ENCODE measurements at places on chromosomes 7 and 10. TPM values are rescaled to one million over a fixed set of nuclear protein-coding genes. Genes with fewer than 3 reads are reported as not detected.

MEIG1 gene
- total RNA-seq: not detected

CFAP43 gene
- 0.06 TPM for total RNA-seq

ZNF479 gene
- not detected for total RNA-seq

CYP2C19 gene
- not detected for total RNA-seq

DGKI gene
- 4.2 TPM for total RNA-seq

SLC26A5 gene
- total RNA-seq: not detected

MSMB gene
- not detected for total RNA-seq

PDGFA gene
- total RNA-seq: 33.7 TPM

OR2A1 gene
- total RNA-seq: not detected

TAS2R41 gene
- total RNA-seq: not detected

TMEM130 gene
- total RNA-seq: 0.06 TPM

- no peak for DNase-seq
These were observed 12.7 kb upstream of the ATP6V0E2 start for GRCh38 chr7:149860821-149861727.

DNA sequence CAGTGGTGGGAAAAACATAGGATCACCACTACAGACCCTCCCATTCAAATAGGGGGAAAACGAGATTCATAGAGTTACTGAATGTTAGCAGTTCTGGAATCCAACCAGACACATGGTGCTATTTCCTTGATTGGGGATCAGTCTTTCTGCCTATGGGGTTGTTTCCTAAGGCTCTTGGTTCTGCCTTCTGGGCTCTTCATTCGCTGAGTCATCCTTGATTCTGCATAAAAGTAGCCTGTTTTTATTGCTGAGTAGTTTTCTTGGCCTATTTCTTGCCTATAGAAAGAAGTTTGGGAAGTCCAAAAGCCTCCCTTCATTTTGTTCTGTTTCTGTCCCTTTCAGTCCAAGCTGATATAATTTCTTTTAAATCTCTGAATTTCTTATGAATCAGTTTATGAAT, 99.3 kb upstream of the OIT3 start:
- DNase-seq: peak; percentile 19

DNA sequence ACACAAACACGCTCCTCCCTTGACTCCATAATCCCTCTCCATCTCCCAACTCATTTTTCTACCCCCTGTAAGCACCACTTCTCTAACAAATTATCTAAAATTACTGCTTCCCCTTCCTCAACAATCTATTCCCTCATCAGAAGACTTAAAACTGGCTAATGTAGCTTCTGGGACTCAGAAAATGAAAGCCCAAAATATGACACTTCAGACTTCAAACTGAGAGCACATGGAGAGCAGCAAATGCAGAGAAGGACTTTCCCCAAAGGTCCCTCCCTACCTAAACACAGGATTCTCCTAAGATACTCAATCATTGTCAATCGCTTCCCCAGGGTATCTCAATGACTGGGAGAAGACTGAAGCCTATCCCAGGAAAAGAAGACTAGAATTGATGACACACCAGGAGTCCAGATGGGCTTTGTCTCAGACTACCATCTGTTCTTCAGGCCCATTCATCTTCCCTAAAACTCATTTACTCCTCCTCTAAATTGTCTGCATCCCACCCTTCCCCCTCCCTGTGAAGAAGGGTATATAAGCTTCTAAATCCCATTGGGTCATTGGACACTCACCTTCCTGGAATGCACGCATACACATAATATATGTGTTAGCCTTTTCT, 39.2 kb downstream of the ST8SIA6 start:
- no peak for DNase-seq

GRCh38 chr7:117165656-117166055, 157.2 kb downstream of the WNT2 start:
- DNase-seq: no peak

DNA sequence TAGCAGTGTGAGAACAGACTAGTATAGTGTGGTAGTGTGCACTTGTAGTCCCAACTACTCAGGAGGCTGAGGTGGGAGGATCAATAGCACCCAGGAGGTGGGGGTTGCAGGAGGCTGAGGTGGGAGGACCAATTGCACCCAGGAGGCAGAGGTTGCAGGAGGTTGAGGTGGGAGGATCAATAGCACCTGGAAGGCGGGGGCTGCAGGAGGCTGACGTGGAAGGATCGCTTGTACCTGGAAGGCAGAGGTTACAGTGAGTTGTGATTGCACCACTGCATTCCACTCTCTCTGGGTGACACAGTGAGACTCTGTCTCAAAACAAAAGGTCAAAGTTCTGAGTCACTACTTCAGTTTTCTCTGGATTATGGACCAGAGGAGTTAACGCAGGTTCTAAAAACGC, 22.6 kb upstream of the DIP2C start:
- DNase-seq: no peak

GRCh38 chr7:68676813-68677535, 921.3 kb upstream of the AUTS2 start:
- no peak for DNase-seq

DNA sequence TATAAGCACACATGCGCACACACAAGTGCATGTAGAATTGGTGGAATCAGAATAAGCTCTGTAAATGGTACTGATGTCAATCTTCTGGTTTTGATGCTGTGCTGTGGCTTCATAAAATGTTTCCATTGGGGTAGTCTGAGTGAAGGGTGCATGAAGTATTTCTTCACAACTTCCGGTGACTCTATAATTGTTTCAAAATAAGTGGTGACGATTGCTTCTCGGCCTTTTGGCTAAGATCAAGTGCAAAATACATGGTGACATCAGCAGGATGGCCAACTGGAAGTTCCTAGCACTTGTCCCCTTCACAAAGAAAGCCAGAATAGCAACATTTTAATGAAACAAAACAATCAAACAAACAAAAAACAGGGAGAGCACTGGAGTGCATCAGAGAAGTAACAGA, 41.6 kb upstream of the CAMK2B start:
- DNase-seq: no peak

DNA sequence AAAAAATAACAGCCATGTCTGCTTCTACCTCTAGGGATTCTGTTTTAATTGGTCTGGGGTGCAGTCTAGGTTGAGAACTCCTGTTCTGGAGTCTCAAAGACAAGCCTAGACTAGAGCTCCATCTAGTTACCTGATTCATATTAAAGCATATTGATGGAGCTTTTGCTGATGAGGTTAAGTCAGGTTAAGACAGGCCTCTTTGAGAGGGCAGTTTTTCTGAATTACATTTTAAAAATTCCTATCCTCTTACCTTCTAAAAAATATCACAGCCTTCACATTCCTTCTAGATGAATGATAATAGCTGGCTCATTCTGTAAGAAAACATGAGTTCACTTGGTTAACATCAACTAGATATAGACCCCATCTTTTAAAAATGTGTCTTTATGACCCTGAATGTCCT, 28.9 kb downstream of the MGAM start:
- peak; percentile 42 for DNase-seq

- DNase-seq: no peak
These were observed 41.3 kb upstream of the GLI3 start for GRCh38 chr7:42278344-42278743.

GRCh38 chr7:155043756-155044155, 26.4 kb upstream of the HTR5A start:
- no peak for DNase-seq

DNA sequence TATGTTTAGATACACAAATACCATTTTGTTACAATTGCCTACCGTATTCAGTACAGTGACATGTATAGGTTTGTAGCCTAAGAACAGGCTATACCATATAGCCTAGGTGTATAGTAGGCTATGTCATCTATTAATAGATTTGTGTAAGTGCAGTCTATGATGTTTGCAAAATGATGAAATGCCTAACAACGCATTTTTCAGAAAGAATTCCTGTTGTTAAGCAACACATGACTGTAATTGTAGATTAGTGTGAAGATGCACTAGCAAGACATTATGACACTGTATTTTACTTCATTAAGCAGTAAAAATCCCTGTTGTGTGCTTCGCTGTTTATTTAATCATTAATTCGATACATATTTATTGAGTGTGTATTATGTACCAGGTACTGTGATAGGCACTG, 446.0 kb downstream of the SUGCT start:
- no peak for DNase-seq

- DNase-seq: peak; percentile 92
These were observed 13.4 kb downstream of the SLC13A4 start for GRCh38 chr7:135714534-135715009.

DNA sequence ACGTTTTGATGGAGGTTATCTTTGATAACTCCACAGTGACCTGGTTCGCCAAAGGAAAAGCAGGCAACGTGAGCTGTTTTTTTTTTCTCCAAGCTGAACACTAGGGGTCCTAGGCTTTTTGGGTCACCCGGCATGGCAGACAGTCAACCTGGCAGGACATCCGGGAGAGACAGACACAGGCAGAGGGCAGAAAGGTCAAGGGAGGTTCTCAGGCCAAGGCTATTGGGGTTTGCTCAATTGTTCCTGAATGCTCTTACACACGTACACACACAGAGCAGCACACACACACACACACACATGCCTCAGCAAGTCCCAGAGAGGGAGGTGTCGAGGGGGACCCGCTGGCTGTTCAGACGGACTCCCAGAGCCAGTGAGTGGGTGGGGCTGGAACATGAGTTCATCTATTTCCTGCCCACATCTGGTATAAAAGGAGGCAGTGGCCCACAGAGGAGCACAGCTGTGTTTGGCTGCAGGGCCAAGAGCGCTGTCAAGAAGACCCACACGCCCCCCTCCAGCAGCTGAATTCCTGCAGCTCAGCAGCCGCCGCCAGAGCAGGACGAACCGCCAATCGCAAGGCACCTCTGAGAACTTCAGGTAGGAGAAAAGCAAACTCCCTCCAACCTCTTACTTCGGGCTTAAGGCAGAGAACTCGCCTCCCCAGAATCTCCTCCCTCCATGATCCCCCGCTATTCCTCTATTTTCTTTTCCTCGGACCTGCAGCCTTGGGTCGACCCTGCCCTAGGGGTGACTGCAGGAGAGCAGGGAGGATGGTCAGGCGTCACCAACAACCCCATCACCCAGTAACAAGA, at the start of gene SERPINE1:
Gene SERPINE1 (plus strand): TSS at position 454 of the 809 bp plus-strand sequence. CDS start 1,290 bp downstream, outside the sequence.
- DNase-seq: peak; percentile 100

GRCh38 chr10:61409157-61409556, 44.0 kb downstream of the TMEM26 start:
- DNase-seq: no peak

Data from LHCN-M2 (cell line).